Stimulated activated CD4-positive, alpha-beta T cell treated with anti-CD3 and anti-CD28 coated beads, Interleukin-2, amount 100 ng/mL, for 48 hours (primary cell): ENCODE measurements at places on chromosomes 7 and 10.

GRCh38 chr10:14645239-14645960 is 129.3 kb downstream of the FAM107B start:
- no peak for DNase-seq

- no peak for DNase-seq
Measured at GRCh38 chr10:110209454-110209925, 2.1 kb downstream of the MXI1 start.

DNA sequence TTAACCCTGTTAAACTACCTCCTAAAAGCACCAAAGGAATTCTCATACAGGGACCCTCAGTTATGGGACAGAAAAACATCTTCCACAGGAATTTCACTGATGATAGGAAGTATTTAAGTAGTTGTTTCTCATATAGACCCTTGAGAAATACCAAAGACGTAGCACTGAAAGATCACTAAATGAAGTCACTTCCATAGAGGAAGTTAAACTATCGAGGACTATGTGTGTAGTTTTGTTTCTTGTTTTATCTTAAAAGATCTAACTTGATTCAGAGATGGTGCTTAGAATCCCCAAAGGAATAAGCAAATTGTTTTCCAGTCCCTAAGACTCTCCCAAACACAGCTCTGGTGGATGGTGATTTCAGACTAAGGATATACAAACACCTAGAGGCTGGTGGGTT is 94.8 kb upstream of the AFAP1L2 start:
- DNase-seq: no peak

- DNase-seq: no peak
Measured at GRCh38 chr7:31873816-31874597, 187.0 kb downstream of the PPP1R17 start.

DNA sequence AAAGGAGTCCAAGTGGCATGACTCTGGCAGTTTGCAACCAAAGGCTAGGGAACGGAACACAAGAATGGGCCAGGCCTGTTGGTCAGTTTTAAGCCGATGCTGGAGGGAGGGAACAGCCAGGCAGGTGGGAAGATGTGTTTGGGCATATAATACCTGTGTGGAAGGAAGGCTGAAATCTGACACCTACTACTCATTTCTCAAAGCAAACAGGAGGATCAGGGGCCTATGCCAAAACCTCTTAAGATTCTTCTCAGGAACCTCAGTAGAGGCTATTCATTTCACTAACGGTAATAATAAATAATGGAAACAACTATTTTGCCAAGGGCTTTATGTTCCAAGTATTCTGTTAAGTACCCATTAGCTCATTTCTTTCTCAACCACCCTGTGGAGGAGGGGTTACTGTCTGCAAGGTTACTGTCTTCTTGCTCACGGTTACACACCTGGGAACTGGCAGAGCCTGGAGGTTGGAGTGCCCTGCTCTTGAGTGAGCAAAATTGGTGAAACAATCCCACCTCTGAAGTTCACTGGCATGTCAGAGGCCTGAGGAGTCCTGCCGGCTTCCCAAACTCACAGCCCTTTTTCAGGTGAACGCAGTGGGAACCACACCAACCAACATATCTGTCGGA is 35.5 kb downstream of the GOT1 start:
- no peak for DNase-seq

DNA sequence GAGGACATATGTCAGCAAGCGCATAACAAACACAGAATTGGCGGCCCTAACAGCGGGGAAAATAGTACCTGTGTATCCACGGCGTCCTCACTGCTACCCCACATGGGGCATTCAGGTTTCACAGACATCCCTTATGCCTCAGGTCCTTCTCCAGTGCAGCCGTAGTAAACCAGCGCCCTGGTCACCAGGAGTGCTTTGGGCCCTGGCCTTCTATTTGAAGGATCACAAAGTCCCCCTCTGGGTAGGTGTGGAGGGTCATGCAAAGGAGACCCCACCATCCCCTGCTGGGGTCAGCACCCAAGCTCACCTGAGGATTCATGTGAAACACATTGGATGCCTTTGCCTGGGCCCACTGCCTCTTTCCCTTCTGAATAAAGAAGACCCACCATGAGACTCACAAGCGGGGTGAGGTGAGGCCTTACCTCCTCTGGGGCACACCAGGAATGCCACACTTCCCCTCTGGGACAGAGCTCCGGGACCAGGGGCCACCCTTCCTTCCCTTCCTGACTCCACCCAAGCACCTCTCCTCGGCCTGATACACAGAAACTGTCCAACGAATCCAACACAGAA is 18.8 kb downstream of the CLRN3 start:
- no peak for DNase-seq
